ENCODE measurements at places on chromosomes 11 and 22.

DNA sequence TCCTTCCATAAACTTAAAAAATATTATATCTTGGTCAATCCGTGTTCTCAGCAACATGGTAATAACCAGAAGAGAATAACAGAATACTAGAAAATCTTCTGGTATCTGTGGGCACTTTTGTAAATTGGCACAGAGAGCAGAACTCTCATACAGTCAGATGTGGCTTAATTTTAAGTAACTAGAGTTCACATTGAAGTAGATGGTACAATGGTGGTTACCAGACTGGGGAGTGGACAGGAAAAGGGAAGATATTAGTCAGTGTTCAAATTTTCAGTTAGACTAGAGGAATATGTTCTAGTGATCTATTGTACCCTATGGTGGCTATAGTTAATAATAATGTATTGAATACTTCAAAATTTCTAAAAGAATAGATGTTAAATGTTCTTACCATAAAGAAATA, 6.9 kb downstream of the OR52H1 start:
- DNase-seq: no peak

DNA sequence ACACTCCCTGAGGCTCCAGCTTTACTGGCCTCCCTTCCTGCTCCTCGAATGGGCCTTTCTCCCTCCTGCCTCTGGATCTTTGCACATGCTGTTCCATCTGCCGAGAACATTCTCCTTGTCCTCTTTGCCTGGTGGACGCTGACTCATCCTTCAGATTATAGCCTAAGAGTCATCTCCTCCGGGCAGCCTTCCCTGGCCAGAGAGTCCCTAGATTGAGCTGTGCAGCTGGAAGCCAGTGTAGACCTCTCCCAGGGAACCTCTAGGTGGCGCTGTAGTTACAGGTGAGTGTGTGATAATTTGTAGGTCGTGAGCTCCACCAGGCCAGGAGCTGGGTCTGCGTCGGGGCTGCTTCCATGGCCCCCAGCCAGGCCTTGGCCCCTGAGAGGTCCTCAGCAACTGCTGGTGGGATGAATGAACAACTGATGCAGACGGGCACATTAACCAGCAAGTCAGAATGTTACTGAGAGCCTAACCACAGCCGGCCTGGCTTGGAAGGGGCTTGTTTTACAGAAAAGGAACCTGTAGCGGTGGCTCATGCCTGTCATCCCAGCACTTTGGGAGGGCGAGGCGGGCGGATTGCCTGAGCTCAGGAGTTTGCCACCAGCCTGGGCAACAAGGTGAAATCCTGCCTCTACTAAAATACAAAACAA, 8.7 kb downstream of the PNPLA5 start:
- DNase-seq: peak; percentile 46

GRCh38 chr11:130749216-130749615, 167.1 kb downstream of the SNX19 start:
- DNase-seq: no peak

DNA sequence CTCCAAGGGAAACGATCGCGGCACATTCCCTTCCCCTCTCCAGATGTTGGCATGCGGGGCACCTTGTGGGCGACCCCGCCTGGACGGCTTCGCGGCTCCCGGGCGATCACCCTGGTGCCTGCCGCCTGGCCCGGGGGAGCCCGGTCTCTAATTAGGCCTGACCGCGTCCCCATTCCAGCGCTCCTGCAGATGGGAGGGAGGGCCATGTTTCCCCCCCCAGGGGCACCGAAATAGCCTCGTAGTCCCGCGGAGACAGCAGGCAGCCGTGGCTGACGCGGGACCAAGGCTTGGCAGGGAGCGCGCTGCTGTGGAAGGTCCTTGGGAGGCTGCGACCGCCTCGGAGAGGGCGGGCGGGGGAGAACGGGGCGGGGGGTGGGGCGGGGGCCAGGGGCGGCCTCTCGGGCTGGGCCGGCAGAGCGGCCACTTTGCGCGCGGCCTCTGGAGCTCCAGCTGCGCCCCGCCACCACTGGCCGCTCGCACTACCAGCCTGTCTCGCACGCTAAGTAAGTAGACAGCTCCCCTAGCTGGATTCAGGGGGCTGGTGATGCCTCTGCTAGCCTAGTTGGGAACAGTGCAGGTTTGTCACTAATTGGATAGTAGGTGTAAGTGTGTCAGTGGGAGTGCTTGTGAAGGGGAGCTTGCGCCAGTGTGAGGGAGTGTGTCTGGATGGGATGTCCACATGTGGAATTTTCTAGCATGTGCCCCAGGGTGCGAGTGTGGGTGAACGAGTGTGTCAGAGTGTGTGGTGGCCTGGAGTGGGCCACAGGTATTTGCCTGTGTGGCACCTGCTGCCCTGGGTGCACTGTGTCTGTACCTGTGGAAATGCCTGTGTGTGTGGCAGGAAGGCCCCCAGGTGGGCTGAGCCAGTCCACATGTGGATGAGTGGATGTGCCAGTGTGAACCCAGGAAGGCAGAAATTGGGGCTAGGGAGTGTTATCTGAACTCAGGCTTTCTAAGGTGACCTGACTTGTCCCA, at the start of gene INSC:
Gene INSC (plus strand): TSS at position 423 of the 975 bp plus-strand sequence. CDS start 34,252 bp downstream, outside the sequence.
- peak; percentile 52 for DNase-seq

DNA sequence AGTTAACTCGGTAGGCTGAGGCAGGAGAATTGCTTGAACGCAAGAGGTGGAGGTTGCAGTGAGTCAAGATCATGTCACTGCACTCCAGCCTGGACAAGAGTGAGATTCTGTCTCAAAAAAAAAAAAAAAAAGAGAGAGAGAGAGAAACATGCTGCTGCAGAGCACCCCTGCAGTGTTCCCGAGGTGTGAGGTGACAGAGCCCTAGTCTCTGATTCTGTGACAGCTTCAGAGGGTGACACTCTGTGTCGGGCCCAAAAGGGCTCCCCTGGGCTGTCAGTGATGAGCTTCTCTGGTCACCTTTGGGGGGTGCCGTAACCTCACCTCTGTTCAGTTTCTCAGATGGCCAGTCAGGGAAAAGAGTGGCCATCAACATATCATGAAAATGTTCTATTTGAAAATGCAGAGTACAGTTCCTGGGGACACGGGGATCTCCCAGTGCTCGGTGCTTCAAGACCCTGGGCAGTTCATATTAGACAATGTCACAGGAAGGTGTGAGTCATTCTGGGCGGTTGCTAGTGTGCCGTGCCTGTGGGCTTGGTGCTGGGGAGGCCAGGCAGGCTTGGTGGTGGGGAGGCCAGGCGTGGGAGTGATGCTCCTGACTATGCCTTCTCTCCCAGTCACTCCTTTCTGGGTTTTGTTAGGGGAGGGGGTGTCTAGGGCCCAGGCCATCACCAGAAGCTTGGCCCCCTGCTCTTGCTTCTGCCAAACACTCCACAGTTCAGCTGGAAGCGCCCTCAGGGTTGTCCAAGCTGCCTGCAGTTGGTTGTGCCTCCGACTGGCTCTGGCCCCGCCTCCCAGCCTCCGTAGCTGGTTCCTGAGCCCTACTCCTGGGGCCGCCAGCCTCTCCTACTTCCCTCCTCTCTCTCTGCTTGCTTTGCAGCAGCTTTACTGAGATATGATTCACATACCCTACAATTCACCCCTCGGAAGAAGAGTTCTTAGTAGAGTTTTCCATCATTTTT, 52.5 kb upstream of the CLDN5 start:
- DNase-seq: no peak

DNA sequence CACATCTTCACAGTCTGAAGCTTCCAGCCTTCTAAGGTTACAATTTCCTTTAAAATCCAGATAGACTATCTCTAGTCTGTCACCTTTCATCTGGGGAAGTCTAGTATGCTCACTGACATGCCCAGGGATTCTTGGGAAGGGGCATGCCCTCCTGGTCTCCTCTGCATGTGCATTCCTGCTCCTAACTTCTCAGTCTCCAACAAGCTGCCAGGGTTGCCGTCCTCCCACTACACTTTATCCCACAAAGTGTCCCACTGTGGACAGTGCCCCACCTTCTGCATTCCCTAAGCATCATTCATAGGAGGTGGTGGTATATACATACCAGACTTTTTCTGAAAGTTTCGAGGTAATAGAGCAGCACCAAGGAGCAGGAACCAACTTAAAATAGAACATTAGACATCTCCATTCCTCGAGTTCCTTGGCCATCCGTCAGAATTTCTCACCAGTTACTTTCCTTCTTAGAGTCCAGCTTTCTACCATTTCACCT, 28.7 kb downstream of the EIF3F start:
- DNase-seq: no peak

DNA sequence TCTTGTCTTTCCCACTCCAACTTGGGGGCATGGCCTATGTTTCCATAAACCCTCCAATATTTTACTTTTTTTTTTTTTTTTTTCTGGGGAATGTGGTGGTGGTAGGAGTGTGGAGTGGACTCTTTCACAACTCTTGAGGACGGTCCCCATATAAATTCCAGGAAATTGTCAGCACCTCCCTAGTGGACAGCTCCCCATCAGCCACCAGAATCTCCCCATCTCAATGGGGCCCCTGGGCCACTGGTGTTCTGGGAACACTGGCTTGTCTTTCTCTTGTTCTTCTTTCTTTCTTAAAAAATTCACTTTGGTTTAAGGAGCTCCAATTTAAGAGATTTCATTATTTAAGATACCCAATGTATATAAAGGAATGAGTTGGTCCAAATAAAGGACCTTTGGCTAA, 74.1 kb downstream of the ADM start:
- no peak for DNase-seq

DNA sequence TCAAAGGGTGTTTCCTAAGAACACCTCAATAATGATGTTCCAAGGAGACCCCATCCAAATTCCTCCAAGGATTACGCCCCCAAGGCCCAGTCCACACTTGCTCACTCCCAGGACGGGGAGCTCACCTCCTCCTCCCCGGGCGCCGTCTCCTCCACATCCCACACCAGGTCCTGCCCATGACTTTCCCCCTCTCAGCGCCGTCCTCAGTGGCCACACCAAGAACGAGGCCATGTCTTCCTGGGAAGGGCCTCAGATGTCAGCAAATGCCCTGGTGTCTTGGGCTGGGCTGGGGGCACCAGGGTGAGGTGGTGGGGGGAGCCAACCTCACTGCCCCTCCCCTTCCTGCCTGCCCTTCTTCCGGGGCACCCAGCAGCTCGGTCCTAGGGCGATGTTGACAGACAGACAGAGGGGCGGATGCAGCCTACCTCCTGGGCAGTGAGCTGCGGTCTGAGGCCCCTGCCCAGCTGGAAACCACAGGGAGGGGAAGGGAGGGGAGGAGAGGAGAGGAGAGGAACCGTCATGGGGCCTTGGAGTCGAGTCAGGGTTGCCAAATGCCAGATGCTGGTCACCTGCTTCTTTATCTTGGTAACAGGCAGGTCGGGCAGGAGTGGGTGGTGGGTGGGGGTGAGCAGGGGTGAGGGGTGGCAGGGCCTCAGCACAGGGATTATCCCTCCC, at the start of the genes C11orf21 and TSPAN32:
Gene C11orf21 (minus strand): TSS at position 288 of the 675 bp plus-strand sequence. CDS start 110 bp downstream, at position 178.
Gene TSPAN32 (plus strand): TSS at position 383 of the 675 bp plus-strand sequence. CDS start 137 bp downstream, at position 520.
- DNase-seq: peak; percentile 25

- no peak for DNase-seq
Measured at GRCh38 chr11:16987205-16987568, 27.0 kb downstream of the PLEKHA7 start.

DNA sequence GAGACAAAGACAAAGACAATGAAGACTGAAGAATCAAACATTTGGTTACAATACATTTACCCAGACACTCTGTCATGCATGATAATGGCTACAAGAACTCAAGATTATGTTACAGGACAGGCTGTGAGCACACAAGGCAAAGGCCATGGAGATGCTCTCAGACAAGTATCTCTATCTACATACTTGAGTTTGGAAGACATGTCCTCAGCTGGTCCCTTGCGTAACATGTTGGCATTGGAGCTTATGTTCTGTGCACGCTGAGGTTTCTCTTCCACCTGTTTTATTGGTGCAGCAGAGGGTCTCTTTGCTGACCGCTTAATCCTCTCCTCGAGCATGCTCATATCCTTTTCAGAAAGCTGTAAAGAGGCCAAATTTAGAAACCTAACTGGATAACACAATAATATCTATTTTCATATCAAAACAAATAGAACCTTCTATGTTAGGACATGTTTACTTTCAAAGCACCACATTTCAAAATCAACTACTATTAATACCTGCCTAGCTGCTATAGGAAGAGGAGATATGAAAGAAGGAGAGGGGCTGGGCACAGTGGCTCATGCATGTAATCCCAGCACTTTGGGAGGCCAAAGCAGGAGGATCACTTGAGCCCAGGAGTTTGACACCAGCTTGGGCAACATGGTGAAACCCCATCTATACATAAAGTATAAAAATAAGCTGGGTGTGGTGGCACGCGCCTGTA, 41.6 kb downstream of the F2 start:
- DNase-seq: no peak

DNA sequence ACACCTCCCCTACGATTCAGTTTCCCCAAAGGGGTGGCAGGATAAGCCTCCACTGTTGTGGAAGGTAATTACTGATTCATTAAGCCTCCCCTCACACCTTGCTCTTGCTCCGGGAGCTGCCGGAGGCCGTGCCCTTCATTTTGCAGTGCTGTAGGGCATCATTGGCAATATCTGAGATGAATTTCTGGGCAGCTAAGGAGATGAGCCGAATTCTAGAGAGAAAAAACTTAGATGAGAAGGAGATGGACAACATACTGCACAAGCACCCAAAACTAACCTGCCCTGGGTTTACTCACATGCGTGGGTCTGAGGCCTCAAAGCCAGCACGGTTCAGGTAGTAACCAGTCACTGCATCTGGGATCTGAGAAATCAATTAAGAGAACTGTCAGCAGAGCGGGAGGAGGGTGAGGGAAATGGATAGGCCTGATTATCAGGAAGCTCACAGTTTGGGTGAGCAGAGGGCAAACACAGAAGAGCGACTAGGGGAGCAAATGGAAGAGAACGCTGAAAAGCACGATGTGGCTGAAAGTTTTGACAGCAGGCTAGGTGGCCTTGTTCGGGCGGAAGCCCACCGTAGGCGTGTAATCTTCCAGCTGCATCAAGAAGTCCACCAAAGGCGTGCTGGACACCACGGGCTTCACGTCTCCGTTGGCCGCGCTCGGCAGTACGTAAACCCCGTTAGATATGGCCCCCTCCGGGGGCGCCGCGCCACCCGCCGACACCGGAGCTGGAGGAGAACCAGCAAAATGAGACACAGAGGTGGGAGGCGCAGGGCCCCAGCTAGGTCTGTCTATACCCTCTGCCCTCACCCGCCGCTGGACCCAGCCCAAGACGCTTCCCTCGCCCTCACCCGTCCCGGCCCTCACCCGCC, 689 bp downstream of the TAF10 start:
- peak; percentile 12 for DNase-seq

- no peak for DNase-seq
Measured at GRCh38 chr11:130846606-130847005, 69.7 kb downstream of the SNX19 start.

GRCh38 chr22:32617903-32618302, 143.3 kb downstream of the FBXO7 start:
- DNase-seq: no peak

GRCh38 chr22:48654492-48654891, 1173.2 kb downstream of the BRD1 start:
- no peak for DNase-seq

GRCh38 chr22:46031557-46031956, 54.6 kb upstream of the WNT7B start:
- DNase-seq: no peak

GRCh38 chr11:47460571-47461235, 11.8 kb upstream of the RAPSN start:
- DNase-seq: no peak

- DNase-seq: no peak
Measured at GRCh38 chr11:8828580-8829361, 82.2 kb upstream of the AKIP1 start.

- no peak for DNase-seq
Measured at GRCh38 chr11:68296344-68297051, 15.9 kb upstream of the LRP5 start.

- no peak for DNase-seq
Measured at GRCh38 chr11:120659076-120659475, 147.5 kb downstream of the GRIK4 start.

Data from fibroblast of gingiva (primary cell).